NCI-H1105 (cell line): ENCODE measurements at places on chromosomes 13 and 19.

DNA sequence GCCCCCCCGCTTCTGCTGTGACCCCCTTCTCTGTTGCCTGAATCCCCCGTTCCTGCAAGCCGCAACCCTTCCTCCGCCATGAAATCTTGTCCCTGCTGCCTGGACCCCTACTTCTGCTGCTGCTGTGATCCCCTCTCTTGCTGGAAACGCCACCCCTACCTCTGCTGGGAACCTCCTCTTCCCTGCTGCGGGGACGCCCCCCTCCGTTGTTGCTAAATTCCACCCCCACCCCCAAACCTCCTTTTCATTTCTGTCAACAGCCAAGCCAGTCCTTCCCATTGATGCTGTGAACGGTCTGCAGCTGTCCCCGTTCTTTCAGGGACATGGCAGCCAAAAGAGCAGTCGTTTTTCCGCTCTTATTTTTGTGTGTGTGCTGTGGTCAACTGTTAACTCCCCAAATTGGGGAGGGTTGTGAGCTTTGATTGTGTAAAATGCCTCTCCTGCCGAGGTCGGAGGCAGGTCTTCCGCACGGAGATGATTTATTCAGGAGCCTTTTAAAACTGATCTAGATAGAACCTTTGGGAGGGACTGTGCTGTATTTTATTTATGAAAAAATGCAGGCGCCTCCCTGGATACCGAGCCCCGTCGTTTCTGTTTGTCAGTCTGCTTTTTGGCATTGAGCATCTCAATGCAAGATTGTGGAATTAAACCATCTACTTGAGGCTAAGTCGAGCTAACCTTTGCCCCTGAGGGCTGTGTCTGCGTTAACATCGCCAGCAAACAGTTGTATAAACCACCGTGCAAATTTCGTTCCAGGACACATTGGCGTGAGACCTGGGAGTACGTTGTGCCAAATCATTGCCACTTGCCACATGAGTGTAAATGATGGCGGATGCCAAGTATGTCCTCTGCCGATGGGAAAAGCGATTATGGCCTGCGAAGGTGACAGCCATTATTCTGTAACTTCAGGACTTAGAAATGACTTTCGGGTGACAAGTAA, 27.9 kb upstream of the NDUFS7 start:
- peak; percentile 23 for DNase-seq

DNA sequence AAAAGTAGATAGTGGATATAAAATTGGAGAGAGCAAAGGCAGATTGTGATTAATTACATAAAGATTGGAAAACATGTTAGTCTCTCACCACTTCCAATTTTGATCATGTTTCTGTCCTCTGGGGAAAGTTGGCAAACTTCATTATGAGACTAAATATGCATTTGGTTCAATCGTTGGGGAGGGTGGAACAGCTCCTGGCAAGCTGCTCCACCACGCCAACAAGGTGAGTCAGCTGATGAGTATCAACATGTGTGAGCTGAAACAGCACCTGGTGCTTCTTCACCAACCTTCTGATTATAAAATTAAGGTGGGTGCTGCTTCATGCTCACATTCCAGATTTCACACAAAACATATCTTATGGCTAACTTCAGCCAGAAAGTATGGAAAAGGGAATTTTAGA, 1784.6 kb downstream of the SLITRK5 start:
- no peak for DNase-seq

GRCh38 chr13:76596216-76596615, 290.0 kb downstream of the KCTD12 start:
- DNase-seq, result no peak

GRCh38 chr19:34482380-34483250, 1.1 kb downstream of the WTIP start:
- DNase-seq, result no peak

- no peak for DNase-seq
These were observed 116.0 kb downstream of the ZNF536 start for GRCh38 chr19:30488191-30488590.

- DNase-seq, result no peak
These were observed 8.4 kb downstream of the B3GNT3 start for GRCh38 chr19:17803264-17803896.

DNA sequence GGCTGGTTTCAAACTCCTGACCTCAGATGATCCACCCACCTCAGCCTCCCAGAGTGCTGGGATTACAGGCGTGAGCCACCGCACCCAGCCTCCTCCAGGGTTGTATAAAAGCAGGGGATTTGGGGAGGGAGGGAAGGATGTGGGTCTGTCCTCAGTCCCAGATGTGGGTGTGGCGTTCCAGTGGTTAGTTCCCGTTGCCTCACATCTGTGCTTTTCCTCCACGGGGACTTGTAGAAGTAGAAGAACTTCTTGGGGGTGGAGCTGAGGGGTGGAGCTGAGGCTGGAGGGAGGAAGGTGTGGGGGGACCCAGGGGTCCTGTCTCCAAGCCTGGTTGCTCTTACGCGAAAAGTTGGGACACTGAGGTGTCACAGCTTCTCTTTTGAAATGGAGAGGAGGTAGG, 514 bp upstream of the MCEMP1 start:
- no peak for DNase-seq

DNA sequence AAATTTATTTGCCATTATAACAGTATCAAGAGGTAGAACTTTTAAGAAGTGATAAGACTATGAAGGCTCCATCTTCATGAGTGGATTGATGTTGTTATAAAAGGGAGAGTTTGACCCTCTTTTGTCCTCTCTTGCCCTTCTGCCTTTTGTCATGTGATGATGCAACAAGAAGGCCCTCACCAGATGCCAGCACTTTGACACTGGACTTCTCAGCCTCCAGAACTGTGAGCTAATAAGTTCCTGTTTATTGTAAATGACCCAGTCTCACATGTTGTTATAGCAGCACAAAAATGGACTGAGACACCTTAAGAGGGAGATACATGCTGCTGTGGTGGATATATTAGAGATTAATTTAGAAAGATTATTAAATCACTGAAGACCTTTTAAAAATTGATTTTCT, 71.6 kb downstream of the SPRYD7 start:
- no peak for DNase-seq

DNA sequence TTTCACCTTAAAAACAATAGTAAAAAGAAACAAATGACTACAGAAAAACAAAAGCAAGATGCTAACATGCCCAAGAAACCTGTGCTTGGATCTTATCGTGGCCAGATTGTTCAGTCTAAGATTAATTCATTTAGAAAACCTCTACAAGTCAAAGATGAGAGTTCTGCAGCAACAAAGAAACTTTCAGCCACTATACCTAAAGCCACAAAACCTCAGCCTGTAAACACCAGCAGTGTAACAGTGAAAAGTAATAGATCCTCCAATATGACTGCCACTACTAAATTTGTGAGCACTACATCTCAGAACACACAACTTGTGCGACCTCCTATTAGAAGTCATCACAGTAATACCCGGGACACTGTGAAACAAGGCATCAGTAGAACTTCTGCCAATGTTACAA, 6.0 kb downstream of the CKAP2 start:
- DNase-seq, result no peak

GRCh38 chr13:42078128-42078808, 29.8 kb downstream of the DGKH start:
- DNase-seq, result no peak

DNA sequence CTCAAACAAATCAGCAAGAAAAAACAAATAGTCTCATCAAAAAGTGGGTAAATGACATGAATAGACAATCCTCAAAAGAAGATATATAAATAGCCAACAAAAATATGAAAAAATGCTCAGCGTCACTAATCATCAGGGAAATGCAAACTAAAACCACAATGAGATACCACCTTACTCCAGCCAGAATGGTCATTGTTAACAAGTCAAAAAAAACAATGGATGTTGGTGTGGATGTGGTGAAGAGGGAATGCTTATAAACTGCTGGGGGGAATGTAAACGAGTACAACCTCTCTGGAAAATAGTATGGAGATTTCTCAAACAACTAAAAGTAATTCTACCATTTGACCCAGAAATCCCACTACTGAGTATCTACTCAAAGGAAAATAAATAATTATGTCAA, 239.2 kb upstream of the RFC3 start:
- no peak for DNase-seq

- peak; percentile 65 for DNase-seq
These were observed 297.3 kb downstream of the ZNF536 start for GRCh38 chr19:30669329-30670010.

DNA sequence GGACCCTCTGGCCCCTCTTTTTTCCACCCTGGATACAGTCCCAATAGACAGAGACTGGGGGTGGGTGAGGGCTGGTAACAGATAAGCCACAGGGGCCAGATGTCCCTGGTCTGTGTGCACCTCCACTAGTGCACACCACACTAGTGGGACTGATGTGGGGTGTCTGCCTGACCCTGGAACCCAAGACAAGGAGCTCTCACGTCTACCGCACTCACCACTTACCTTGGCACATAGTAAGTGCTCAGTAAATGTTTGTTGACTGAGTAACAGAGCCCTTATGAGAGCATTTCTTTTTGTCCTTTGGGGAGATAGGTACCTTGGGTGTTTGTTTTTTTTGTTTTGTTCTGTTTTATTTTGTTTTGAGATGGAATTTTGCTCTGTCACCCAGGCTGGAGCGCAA, 23.1 kb upstream of the ZNF414 start:
- DNase-seq, result no peak

DNA sequence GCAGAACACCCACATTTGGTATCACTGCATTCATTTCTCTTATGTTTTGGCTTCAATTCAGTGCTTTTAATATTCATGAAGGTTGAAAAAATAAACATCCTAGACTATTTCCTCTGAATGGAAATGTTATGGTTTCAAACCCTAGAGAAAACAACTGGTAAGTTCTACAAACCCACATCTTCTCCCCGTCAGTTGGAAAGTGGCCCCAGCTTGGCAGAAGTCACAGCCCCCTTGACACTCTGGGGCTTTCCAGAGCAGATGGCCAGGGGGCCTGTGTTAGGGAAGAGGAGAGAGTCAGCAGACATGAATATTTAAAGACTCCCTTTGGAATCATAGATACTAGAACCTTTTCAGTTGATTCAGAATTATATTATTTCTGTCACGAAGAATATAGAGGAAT, 123.9 kb downstream of the SHISA2 start:
- DNase-seq, result no peak

- DNase-seq, result no peak
These were observed 93.5 kb downstream of the ATP11A start for GRCh38 chr13:112783135-112783977.

DNA sequence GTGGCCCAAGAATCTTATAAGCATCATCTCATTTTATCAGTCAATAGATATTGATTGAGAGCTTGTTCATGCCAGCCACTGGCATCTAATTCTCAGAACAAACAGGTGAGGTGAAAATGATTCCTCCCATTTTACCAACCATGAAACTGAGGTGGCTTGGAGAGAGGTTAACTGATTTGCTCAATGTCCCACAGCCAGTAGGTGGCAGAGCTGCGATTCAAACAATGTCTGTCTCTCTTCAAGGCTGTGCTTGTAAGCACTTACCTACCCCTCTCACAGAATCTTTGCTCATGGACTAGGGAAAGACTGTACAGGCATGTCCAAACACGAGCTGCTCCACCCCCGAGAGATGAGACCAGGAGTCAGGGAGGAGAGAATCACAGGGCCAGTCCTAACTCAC, 21.5 kb upstream of the GSX1 start:
- no peak for DNase-seq

DNA sequence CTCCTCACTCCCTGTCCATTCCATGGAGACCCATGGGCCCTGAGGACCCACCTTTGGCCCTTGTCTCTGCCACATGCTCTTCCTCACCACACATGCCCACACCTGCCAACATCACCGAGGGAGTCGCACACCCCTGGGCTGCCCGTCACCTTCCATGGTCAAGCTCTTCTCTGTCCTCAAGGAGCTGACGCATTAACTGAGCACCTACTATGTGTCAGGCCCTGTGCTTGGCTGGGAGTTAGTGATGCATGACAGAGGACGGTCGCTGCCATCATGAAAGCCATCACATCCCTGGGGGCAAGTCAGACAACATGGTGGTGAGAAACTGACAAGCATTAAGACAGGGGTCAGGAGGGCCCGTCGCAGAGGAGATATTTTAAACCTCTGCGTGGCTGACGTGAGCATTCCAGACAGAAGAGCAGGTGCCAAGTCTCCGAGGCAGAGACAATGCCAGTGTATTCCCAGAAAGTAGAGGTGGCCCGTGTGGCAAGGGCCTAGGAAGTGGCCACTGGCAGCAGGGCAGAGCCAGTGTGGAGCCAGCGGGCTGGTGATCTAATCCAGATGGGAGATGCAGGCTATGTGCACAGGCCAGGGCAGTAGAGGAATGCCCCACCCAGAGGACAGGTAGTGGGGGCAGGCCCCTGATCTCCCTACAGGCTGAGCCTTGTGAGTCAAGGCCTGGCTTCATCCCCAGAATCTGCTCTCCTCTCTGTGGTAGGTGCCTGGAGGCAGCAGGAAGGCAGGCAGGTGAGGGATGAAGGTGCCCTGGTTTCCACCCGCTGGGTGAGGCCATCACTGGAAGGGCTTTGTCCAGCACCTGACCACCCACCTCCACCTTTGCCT, 21.2 kb downstream of the ELAVL1 start:
- no peak for DNase-seq

- DNase-seq, result no peak
These were observed 45.3 kb upstream of the VSTM2B start for GRCh38 chr19:29480507-29480906.

DNA sequence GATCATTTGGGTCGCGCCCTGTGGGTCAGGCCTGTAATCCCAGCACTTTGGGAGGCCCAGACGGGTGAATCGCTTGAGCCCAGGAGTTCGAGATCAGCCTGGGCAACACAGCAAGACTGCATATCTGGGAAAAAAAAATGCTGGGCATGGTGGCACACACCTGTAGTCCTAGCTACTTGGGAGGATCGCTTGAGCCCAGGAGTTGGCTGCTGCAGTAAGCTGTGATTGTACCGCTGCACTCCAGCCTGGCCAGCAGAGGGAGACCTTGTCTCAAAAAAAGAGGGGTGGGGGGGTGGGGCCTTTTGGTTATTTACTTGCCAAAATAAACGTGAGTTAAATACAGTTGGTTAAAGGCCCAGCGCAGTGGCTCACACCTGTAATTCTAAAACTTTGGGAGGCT, 9.8 kb upstream of the ZNF544 start:
- DNase-seq, result no peak

DNA sequence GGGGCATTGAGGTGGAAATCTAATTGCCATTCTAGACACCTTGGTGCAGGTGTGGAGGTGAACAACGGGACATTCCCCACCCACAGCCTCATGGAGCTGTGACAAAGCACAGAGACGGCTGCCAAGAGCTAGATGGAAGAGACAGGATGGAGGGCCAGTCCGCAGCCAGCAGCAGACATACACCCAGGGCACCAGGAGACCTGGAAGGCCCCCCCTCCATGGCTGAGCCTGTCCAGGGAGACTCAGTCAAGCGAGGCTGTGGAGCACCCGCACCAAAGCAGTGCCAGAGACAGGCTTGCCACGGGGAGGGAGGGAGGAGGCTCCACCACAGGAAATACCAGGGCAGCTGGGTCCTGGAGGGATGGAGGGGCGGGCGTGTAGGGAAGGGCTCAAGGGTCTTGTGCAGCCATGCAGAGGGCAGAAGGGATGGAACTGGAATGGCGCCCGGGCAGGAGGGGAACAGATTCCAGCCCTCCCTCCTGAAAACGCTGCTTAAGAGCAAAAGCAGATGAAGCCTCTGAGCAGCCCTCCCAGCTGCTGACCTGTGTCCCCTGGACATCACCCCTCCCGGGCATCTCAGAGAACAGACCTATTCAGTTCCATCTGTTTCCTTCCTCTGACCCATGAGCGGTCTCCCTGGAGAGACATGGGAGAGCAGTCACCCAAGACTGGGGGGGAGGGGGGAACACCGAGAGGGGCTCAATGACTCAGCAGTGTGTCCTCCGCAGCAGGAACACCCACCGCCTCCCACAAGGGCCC, 14.4 kb downstream of the EPS15L1 start:
- no peak for DNase-seq
